ENCODE measurements at places on chromosomes 11 and 22.
A peak's percentile ranks its signal among the peaks of the same experiment; 100 is the strongest.

GRCh38 chr22:50169774-50170341 lies 673 bp upstream of the PANX2 start:
- DNase-seq: peak; percentile 44

DNA sequence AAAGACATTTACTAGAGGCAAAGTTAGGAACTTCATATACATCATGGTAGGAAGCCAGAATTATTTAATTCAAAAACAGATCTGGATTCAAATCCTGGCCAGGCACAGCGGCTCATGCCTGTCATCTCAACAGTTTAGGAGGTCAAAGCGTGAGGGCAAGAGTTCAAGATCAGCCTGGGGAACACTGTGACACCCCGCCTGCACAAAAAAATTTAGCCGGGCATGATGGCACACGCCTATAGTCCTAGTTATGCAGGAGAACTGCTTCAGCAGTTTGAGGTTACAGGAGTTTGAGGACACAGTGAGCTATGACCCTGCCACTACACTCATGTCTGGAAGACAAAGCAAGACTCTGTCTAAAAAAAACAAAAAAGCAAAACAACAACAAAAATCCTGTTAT lies 8.9 kb downstream of the MRTFA start:
- DNase-seq: no peak

- DNase-seq: peak; percentile 3
These were observed 149.6 kb downstream of the METTL15 start for GRCh38 chr11:28257761-28258160.

GRCh38 chr22:49827853-49828598 lies at the start of gene BRD1:
TSS of gene BRD1 (minus strand) at chr22:49827873. CDS start at chr22:49824317, 3,556 bp downstream.
- DNase-seq: peak; percentile 92

DNA sequence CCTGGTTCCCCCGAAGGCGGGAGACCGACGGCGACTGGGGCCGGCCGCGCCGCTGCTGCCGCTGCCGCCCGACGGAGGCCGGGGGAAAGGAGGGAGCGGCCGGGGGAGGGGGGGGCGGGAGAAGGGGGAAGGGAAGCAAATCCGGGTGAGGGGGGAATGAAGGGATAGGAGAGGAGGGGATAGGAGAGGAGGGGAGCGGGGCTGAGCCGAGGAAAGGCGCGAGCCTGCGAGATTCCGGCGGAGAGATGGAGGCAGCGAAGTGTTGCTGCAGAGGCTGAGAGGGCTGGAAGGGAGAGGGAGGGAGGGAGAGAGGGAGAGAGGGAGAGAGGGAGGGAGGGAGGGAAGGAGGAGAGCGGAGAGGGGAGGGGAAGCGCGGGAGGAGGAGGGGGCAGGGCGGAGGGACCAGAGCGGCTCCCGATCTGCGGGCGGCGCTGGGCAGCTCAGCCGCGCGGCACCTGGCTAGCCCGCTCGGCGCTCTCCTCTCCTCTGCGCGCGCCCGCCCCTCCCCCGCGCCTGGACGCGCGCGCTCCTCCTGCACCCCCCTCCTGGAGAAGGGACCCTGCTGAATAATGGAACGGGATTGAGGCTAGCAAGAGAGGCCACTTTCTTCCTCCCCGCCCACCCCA lies 52.3 kb downstream of the SLC22A12 start:
- peak; percentile 48 for DNase-seq

GRCh38 chr11:68527585-68527984 lies 67.0 kb downstream of the PPP6R3 start:
- no peak for DNase-seq

DNA sequence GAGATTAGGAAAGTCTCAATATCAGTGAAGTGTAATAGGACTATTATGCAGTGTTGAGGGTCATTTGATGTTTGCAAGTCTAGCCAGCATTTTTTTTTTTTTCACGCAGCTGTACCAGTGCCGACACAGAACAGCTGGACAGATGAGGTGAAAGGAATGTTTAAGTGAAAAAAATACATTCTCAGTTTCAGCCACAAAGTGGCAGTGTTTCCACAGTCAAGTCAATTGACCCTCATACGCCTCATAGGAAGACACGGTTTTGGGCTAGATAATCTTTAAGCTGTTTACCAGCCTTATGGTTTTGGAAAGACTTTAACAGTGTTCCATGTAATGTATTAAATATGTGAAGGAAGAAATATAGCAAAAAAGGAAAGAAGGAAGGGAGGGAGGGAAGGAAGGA lies 349.9 kb upstream of the ANO3 start:
- DNase-seq: peak; percentile 58

DNA sequence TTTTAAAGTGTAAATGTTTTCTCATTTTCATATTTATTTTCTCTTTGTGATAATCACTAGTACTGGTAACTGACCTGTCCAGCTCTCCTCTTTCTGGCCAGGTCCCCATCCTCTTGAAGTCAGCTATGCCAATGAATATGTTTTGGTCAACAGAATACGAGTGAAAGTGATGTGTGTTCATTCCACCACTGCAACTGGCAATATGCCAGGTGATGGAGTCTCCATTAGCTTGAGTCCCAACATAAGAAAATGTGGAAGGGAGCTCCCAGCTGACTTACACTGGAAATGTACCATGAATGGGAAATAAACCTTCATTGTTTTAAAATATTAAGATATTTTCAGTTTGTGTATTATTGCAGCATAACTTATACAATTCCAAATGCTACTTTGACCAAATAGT lies 75.8 kb downstream of the CCDC34 start:
- DNase-seq: no peak

- no peak for DNase-seq
These were observed 125.9 kb downstream of the CCDC81 start for GRCh38 chr11:86500500-86501140.

DNA sequence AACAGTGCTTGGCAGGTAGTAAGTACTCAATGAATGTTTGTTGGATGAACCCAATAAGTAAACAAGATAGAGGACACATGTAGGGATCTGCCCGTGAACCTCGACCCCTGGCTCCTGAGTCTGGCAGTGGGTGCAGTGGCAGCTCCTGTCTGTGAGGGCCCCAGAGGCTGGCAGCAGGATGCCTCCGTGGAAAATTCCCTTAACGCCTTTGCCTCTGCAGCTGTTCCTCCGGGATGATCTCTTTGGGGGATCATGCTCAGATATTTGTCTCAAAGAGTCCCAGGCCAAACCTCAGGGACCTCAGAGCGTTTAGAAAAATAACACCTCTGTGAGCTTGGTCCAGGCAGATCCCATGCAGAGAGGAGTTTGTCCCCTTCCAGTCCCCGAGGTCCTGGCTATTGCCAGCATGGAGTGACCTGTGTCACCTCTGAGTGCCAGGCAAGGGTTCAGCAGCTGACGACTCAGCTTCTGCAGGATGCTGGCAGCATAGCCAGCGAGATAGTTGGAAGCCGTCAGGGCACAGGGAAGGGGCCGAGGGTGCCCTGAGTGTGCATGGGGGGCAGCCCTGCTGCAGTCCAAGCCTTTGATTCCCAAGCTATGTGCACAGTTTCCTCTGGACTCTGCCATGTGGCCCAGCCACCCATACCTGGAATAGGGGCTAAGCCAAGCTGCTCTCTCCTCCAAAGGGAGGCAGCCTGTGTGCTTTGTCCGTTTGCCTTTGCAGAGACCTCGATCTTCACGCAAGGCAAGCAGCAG lies 613 bp upstream of the MCHR1 start:
- DNase-seq: no peak

DNA sequence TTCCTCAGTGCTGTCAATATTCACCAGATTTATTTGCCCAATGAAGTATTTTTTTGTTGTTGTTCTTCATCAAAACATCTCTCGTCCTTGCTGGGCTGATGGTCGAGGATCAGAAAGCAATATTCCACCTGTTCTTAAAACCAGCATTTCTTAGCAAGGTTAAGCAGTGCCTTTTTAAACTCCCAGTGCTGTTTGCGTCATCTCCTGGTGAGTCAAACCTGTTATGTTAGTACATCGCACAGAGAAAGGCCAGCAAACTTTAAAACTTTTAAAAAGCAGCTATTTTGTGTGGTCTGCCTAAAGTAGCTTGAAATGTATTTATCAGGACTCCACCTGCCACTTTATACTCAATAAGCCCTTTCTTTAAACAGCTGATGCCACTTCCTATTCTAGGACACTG lies 802.0 kb downstream of the KCNA4 start:
- DNase-seq: peak; percentile 6

GRCh38 chr11:70078781-70079616 lies 882 bp downstream of the ANO1 start:
- DNase-seq: no peak

- no peak for DNase-seq
These were observed 24.8 kb upstream of the MYOD1 start for GRCh38 chr11:17694494-17695110.

- peak; percentile 84 for DNase-seq
These were observed 84.6 kb downstream of the SWAP70 start for GRCh38 chr11:9748361-9748970.

GRCh38 chr11:18171377-18172000 lies 1.1 kb upstream of the MRGPRX4 start:
- peak; percentile 56 for DNase-seq

DNA sequence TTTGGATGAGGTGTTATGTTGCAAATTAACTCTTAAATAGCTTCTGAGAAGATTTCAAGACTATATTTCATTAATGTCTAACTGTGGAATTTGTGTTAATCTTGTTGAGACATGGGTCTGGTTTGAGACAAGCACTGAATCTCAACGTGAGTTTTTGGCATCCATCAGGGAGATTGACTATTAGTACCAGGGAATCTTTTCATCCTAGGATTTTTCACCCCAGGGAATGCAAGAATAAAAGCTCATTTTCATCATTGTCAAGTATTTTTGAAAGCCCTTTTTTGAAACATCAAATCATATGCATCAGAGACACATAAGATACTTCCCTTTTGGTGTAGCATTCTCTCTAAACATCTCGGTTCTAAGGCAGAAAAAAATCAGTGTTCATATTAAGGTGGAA lies 19.5 kb downstream of the OR5T2 start:
- no peak for DNase-seq

DNA sequence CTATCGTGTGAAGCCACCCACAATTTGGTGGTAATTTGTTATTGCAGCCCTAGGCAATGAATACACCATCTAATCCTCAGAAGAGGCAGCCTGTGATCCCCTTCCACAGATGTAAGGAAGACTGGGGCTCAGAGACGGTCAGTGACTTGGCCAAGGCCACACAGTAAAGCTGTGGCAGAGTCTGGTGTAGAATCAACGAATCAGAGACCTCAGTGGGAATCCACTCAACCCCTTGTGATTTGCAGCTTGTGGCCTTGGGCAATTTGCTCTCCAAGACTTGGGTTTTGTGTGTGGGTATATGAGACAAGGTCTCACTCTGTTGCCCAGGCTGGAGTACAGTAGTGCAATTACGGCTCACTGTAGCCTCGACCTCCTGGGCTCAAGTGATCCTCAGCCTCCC lies 1.9 kb downstream of the LGALS2 start:
- DNase-seq: no peak

GRCh38 chr11:12531681-12532080 lies 142.5 kb upstream of the TEAD1 start:
- no peak for DNase-seq

- DNase-seq: no peak
These were observed 17.7 kb downstream of the RCN1 start for GRCh38 chr11:32108576-32108975.

DNA sequence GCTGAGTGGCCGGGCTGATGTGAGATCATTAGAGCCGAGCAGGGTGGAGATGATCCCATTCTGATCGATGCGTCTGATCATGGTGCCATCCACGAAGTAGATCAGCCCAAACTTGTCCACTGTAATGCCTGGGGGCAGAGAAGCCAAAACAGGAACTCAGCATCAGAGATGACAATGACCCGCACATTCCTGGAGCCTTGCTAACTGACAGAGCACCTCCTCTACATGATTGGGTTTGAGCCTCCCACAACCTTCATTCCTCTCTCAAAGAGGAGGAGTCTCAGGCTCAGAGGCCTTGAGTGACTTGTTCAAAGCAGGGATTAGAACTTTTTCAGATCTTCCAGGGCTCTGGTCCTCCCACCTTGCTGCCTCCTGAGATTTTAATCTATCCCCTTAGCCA lies 133.7 kb upstream of the NARS2 start:
- DNase-seq: peak; percentile 20

DNA sequence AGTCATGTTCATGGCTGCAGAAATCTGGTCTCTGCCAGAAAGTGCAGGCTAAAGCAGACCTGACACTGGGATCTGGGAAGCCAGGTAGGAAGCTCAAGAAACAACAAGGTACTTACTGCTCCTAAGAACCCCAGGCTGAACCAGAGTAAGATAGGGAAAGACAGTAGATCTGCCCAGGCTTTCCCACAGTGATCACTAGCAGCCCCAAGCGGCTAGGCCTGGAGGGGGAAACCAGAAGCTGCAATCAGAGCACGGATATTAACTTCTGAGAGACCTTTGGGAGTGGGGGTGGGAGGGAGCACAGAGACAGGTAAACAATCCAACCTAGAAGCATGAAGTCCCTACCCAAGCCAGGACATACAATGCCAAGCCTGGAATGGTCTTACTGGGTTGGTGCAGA lies 135.2 kb upstream of the C11orf58 start:
- no peak for DNase-seq

GRCh38 chr11:44408711-44409470 lies 99.0 kb upstream of the ALX4 start:
- no peak for DNase-seq

DNA sequence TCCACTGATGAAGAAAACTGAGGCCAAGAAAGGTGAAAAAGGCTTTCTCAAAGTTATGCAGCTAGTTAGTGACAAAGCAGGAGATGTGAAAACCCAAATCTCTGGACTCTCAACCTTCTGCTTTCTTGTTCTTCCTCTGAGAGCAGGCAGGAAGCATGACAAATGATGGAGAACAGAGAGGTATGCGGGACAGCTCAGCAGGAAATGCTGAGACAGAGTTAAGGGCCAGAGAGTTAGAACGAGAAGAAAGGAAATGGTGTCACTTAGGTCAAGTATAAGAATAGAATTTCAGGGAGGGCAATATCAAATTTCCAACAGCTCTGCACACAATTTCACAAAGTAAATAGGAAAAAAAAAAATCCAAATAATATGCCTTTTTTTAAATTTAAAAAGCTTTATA lies 67.6 kb upstream of the ARHGAP42 start:
- peak; percentile 16 for DNase-seq

- DNase-seq: no peak
These were observed 53.9 kb upstream of the RCE1 start for GRCh38 chr11:66789097-66789890.

DNA sequence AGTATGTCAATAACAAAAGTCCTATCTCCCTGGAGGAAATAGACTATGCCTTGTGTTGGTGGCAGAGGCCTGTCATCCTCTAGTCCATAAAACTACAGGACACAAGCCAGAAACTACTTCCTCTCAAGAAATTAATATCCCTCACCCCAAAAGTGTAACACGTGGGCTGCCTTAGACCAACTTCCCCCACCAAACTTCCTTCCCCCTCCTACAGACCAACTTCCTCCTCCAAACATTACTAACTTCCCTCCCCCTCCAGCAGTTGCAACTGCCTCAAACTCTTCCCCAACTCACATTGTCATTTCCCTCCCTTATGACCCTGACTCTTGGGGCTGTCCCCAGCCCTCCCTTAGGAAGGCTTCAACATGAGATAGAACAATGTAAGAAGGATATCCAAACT lies 6.3 kb downstream of the OR52K2 start:
- no peak for DNase-seq

DNA sequence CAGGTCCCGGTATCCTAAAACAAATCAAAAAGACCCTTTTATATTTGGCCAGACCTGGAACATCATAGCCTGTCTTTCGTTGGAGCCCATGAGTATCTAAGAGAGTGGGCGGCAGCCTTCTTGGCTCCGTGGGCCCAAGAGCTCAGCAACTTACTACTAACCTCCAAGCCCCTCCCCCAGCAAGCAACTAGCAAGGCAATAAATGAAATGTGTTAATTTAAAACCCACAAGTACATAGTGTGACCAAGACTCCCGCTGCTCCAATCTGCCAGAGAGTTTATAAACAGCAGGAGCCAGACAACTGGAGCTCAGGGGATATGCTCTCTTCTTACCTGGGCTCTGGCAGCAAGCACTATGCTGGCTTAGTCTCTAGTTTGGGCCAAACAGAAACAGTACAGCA lies 40.8 kb upstream of the CYP2D6 start:
- DNase-seq: no peak

Data from GM03348 (cell line).